Putamen (tissue), 1 donor: ENCODE measurements at places on chromosomes 5 and 9.
A peak's percentile ranks its signal among the peaks of the same experiment; 100 is the strongest.

DNA sequence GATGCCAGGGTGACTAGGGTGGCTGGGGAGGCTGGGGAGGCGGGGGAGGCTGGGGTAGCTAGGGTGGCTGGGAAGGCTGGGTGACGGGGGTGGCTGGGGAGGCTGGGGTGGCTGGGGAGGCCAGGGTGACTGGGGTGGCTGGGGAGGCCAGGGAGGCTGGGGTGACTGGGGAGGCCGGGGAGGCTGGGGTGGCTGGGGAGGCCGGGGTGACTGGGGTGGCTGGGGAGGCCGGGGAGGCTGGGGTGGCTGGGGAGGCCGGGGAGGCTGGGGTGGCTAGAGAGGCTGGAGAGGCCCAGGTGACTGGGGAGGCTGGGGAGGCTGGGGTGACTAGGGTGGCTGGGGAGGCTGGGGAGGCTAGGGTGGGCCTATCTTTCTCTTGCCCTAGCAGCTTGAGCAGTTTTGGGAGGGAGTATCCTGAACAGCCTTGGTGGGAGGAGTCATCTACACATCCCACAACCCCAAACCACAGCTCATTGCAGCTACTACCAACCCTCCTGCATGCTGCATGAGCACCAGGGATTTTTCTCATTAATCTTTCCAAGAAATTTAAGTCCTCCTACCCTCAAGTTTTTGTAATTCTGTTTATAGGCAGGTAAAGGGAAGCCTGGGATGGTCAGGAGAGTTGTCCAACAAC, 203.2 kb upstream of the IRX1 start:
- no peak for DNase-seq

DNA sequence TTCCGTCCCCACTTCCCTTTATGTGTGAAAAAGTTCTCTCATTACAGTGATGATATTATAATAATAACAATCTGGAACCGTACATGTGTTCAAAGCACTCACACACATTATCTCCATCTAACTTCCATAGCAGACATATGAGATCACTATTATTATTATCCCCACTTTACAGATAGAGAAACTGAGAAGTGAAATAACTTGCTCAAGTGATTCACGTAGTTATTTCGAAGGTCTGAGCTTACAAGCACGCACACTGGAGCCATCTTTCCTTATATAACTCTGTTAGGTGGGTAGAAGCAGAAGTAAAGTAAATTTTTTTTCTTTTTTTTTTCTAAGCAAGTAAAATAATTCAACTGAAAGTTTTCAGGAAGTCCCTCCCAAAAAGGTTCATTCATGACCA, 62.9 kb upstream of the PTGER4 start:
- DNase-seq = no peak

DNA sequence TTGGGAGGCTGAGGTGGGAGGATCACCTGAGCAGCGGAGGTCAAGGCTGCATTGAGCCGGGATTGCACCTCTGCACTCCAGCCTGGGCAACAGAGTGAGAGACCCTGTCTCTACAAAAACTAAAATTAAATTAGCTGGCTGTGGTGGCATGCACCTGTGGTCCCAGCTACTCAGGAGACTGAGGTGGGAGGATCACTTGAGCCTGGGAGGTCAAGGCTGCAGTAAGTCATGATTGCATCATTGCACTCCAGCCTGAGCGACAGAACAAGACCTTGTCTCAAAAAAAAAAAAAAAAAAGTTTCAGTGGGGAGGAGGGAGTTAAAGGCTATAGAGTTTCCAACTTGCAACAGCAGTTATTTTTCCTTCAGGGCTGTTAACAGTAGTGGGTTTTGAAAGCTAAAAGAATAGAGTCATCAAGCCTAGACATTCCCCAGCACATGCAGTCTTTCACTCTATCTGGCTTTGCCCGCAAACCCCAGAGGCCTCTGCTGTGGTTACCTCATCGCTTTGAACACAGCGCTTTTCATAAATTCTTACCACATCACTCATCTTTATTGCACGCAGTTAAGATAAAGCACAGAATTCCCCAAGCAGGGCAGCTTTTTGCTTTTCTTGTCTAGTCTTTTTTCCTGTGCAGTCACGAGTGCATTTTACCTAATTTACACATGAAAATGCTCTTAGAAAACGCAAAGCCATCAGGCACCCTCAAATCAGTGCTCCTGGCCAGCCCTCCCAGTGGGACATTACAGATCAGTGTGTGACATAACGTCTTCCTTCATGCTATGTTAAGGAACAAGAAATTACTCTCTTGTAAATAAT, 8.7 kb upstream of the SLC2A8 start:
- DNase-seq = no peak

DNA sequence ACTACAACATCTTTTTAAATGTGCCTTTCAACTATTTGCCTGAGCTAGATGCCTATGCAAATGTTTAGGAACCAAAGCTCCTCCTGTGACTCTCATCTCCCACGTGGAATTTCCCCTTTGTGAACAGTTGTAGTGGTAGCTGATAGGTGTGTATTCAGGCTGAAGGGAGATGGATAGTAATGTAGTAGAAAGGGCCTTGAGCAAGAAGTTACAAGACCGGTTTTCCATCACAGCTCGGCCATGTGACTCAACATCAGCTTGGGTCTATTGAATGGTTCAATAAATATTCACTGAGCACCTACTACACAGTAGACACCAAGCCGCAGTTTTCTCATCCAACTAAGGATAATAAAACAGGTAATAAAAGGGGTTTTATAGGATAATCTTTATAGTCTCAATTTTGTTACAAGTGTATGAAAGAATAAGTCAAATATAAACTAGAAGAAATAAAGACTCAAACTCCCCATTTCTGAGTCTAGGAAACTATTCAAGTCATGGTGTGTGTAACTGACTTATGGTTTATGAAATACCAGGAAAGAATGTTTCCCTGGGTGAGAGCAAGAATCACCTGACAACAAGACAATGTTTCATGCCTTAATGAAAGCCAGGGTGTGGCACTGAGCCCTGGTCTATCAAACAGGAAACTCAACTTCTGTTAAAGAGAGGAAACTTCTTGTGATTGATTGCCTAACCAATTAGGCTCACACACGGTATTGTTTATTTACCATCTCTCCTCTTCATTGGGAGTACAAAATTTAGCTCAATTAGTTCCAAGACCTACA, 187.1 kb upstream of the SPEF2 start:
- no peak for DNase-seq

DNA sequence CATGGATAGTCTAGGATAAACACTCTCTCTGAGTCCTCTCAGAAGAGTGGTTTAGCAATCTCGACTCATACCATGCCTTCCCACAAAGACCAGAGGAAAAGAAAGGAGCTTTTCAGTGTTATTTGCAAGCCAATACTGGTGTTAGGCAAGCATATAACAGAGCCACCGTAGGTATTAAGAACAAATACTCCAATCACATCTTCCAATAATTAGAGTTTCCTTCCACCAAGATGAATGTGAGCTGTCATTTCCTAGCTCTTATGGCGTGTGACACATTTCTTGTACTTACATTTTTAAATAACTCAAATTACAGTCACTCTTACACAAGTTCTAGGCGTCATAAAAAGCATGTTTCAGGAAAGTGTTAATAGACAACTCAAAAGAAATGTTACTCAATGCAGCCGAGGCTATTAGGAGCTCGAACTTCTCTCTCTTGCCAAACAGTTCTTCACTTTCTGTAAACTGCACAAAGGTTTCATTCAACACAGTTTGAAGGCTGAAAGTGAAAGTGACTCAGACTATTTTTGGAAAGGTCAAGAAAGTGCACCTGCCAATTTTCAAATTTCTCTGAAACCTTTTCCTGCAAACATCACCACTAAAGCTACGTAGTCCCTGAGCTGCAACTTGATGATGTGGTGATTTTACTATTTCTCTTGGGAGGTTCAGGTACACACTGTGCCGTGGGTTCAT, 153.8 kb downstream of the AUH start:
- no peak for DNase-seq

- no peak for DNase-seq
Observed at GRCh38 chr5:68822796-68823195, 271.0 kb upstream of the SLC30A5 start.

DNA sequence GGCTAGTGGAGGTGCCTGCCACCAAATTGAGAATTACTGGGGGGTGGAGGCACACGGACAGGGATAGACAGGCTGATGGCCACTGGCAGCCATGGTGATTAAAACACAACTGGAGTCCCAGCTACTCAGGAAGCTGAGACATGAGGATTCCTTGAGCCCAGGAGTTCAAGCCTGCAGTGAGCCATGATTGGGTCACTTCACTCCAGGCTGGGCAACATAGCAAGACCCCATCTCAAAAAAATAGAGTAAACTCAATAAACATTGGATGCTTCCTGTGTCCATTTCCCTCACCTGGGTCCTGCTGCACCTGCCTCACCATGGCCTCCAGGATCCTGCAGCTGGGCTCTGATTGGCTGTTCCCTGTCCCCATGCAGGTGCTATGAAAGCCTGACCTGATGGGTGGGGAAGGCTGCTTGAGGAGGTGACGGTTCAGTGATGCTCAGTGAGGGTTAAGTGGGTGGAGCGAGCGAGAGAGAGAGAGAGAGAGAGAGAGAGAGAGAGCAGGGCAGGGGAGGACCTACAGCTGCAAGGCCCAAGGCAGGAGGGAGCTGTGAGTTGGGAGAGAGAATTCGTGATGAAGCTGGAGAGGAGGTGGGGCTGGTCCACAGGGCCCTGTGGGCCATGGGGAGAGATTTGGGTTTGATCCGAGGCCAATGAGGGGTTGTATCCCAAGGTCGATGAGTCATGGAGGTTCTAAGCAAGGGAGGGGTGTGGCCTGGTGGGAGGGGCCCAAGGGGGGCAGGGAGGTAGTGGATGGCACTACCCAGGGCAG, 36.7 kb upstream of the FUBP3 start:
- DNase-seq = no peak

- DNase-seq = no peak
Observed at GRCh38 chr9:136455043-136456002, 15.7 kb upstream of the INPP5E start.

DNA sequence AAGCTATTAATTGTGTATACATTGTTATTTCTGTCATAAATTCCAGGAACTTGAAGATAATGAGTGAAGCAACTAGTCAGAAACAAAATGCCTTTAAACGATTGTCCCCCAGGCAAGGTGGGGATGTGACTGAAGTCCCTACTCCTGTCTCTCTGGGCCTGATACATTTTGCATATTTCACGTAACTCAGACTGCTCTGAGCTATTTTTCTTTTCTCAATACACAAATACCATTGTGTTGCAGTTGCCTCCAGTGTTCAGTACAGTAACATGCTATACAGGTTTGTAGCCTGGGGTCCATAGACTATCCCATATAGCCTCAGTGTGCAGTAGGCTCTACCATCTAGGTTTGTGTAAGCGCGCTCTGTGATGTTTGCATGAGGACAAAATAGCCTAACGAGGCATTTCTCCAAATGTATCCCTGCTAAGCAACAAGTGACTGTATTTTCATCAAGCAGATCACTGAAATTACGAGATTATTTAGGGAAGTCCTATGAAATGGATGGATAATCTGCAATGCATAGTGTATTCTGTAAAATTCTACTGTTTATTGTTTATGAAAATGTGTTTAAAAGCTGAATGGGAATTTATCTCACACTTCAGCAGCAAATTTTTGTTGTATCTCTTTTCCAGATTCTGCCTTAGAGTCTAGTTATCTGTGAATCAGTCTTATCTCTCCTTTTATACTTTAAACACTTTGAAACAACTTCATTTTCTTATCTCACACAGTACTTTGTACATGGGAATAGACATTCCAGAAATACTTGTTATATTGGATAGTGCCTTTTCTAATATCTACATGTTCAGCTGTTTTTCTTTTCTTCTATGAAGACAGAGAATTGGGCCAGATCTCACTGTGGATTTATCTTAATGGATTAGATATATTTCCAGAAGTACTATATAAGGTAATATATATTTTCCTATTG, 150.5 kb downstream of the CD180 start:
- no peak for DNase-seq

GRCh38 chr5:73214996-73215395, 42.0 kb downstream of the TMEM174 start:
- no peak for DNase-seq

GRCh38 chr9:90891308-90892040, 89.9 kb downstream of the SYK start:
- DNase-seq = no peak

DNA sequence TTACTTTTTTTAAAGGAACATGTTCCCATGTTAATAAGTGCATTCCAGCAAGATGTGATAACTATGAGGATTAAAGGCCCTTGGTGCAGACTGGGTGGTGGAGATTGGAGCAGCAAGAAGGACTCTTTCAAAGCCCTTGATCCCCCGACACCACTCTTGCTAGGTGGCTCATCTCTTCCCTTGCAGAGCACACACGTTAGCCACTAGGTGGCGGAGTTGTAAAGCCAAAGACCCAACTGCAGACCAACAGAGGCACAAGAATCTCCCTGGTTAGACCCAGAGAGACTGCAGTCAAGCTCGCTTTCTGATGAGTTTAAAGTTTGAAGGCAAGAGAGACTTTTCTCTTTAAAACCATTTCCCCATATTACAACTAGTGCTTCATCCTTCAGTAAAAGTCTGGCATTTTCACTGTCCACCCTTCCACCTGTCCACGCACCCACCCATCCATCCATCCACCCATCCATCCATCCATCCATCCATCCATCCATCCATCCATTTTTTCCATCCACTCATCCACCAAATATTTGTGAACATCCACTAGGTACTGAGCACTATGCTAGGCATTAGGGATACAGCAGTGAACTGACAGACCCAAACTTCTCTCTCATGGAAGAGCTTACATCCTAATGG, 226.9 kb downstream of the MSX2 start:
- peak; percentile 75 for DNase-seq

DNA sequence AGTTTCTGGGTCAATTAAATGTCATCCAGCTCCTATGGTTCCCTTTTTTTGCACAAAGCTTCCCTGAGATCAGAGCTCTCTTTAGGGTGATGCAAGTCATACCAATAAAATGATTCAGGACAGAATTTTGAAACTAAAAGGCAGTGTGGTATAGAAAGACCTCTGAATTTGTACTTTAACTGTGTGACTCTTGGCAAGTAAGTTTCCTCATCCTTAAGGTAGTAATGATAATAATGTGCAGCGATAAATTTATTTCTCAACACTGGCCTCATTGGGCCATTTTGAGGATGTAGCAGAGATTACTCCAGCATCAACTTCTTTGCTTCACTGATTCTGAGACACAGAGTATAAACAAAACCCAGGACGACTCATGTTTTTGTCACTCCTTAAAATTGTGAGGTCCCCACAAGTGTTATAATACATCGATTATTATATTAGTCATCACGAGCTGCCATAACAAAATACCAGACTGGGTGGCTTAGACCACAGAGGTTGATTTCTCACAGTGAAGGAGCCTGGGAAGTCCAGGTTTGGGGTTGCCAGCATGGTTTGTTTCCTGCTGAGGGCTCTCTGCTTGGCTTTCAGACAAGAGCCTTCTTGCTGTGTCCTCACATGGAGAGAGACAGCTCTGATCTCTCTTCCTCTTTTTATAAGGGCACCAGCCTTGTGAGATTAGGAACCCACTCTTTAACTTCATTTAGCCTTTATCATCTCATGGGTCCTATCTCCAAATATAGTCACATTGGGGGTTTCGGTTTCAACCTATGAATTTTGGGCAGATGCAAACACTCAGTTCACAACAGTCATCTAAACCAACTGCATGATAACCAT, 293.0 kb downstream of the ZNF608 start:
- DNase-seq = no peak
